ENCODE measurements at places on chromosomes 12 and 14. TPM values are rescaled to one million over a fixed set of nuclear protein-coding genes. Genes with fewer than 3 reads are reported as not detected.

The KCNMB4 gene
- total RNA-seq: 2.0 TPM

The PPP2R3C gene
- total RNA-seq: 36.6 TPM

The SIX4 gene
- 6.0 TPM for total RNA-seq

The NUBPL gene
- 15.9 TPM for total RNA-seq

The ASCL1 gene
- not detected for total RNA-seq

The P2RX2 gene
- not detected for total RNA-seq

The PTPRB gene
- total RNA-seq: 53.2 TPM

The CELA1 gene
- not detected for total RNA-seq

The SERPINA9 gene
- not detected for total RNA-seq

The B4GALNT1 gene
- total RNA-seq: 5.9 TPM

The LTB4R2 gene
- total RNA-seq: 3.7 TPM

The NTN4 gene
- 66.7 TPM for total RNA-seq

GRCh38 chr14:101301011-101301410, 260.3 kb upstream of the DIO3 start:
- H3K4me3 ChIP-seq: no peak overlapping the region
- no peaks in the 10 kb centered on the region for H3K27me3 ChIP-seq
- no peaks in the 10 kb centered on the region for H3K4me1 ChIP-seq
- DNase-seq: no peak
- no peak overlapping the region for H3K27ac ChIP-seq
- no peaks in the 10 kb centered on the region for H3K36me3 ChIP-seq

- H3K36me3 ChIP-seq: no peaks in the 10 kb centered on the region
- H3K4me3 ChIP-seq: no peak overlapping the region
- H3K27me3 ChIP-seq: no peaks in the 10 kb centered on the region
- H3K27ac ChIP-seq: no peak overlapping the region
Measured at GRCh38 chr14:87866116-87866515, 126.9 kb downstream of the GALC start.

GRCh38 chr14:59484639-59485175, 390 bp downstream of the JKAMP start:
- peaks cover 3% of the 10 kb centered on the region for H3K36me3 ChIP-seq
- H3K4me1 ChIP-seq: peaks cover 2% of the 10 kb centered on the region
- H3K4me3 ChIP-seq: peak overlapping the region; percentile 16
- DNase-seq: no peak

DNA sequence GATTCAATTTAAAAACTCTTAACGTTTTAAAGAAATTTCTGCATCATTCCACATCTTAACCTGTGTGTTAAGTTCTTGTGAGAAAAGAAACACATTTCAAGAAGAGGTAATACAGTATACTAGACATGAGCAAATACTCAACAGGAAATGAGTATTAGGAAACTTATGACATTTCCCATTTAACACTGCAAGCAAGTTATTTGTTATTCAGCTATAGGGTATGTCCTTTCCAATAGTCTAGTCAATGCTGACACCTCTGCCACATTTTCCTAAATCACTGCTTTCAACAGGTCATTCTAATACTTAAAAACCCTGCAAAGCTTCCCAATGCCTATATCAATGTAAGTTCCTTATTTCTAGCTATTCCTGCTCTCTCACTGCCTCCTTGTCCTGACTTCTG, 93.1 kb downstream of the DDHD1 start:
- no peak overlapping the region for H3K27ac ChIP-seq
- no peaks in the 10 kb centered on the region for H3K27me3 ChIP-seq
- peaks cover 2% of the 10 kb centered on the region for H3K4me1 ChIP-seq
- DNase-seq: no peak

DNA sequence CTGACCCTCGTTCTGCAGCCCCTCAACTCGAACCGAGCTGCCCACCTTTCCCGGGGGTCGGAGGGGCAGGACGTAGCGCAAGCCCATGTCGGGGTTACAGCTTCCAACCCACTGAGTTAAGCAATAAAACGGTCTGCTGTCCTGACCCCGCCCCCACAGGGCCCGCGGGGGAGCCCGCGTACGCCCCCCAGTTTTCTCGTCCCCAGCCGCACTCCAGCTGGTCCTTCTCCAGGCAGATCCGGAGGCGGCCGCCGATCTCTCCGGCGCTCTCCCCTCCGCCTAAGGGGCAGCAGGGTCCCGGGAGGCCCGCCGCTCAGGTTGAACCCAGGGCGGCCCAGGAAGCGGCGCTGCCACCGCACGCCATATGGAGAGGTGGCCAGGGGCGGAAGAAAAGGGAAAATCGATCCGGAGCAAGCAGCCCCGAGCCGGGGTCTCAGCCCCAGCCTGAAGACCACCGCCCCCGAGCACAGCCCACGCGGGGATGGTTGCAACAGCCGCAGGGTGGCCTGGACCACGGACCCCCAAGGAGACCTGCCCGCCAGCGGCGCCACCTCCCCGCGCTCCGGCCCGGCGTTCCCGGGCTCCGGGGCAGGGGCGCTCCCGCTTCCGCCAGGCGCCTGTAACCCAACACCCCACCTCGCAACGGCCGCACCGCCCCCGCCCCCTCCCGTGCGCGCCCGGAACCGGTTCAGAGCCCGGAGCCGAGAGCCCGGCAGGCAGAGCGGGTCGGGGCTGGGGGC, 760 bp downstream of the ACTN1 start:
- H3K27me3 ChIP-seq: no peaks in the 10 kb centered on the region
- H3K4me3 ChIP-seq: peak overlapping the region; percentile 76
- H3K27ac ChIP-seq: peak overlapping the region; percentile 99
- peak; percentile 88 for DNase-seq
- H3K4me1 ChIP-seq: peaks cover 2% of the 10 kb centered on the region
- no peaks in the 10 kb centered on the region for H3K36me3 ChIP-seq

- no peaks in the 10 kb centered on the region for H3K27me3 ChIP-seq
- no peaks in the 10 kb centered on the region for H3K36me3 ChIP-seq
- H3K4me1 ChIP-seq: no peaks in the 10 kb centered on the region
- H3K27ac ChIP-seq: no peak overlapping the region
- no peak for DNase-seq
- H3K4me3 ChIP-seq: no peak overlapping the region
Measured at GRCh38 chr12:115871714-115872113, 405.8 kb downstream of the MED13L start.

DNA sequence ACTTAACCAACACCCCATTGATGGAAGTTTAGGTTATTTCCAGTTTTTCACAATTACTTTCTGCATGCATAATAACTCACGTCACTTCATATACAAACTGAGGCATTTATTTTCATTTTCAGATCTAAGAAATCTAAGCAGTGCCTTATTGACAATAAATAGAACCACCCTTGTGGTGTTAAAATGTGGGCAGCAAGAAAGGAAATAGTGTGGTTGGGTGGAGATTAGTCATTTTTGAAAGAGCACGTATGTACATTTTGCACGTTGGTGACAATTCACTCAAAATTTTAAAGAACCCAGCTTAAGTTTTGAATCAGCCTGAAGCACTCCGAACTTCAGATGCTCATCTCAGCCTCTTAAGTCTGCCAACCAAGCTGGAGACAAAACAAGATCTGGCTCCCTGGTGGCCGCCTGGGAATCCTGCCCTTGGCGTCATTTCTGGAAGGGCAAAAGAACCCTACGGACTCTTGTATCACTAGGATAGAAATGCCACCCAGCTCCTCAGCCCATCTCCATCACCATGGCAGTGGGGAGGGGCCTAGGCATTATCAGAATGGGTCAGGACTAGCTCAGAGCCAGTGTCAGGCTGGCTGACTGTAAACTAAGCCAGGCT, 89.5 kb upstream of the BCL2L14 start:
- DNase-seq: no peak
- no peak overlapping the region for H3K4me3 ChIP-seq
- H3K27ac ChIP-seq: no peak overlapping the region
- no peaks in the 10 kb centered on the region for H3K27me3 ChIP-seq
- no peaks in the 10 kb centered on the region for H3K4me1 ChIP-seq
- H3K36me3 ChIP-seq: no peaks in the 10 kb centered on the region

DNA sequence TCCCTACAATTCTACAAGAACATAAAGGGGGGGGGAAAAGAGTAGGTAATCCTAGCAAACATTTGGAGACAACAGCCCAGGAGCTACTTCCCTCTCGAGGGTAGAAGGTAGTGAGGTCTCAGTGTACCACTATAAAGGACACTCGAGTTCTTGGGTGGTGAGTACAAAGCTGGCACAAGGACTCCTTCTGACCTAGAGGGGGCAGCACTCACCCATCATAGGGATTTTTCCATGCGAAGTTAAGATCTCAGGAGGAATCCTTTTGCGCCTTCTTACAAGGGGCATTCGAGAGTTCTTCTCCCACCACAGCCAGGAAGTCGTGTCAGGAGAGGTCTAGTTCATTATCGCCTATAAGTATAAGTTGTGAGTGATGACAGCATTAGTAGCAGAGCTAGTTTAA, 200.2 kb upstream of the RBM19 start:
- no peaks in the 10 kb centered on the region for H3K4me1 ChIP-seq
- no peak overlapping the region for H3K27ac ChIP-seq
- no peaks in the 10 kb centered on the region for H3K36me3 ChIP-seq
- H3K4me3 ChIP-seq: no peak overlapping the region
- H3K27me3 ChIP-seq: no peaks in the 10 kb centered on the region
- no peak for DNase-seq

- no peak for DNase-seq
- H3K36me3 ChIP-seq: no peaks in the 10 kb centered on the region
- no peaks in the 10 kb centered on the region for H3K27me3 ChIP-seq
- no peaks in the 10 kb centered on the region for H3K4me1 ChIP-seq
Measured at GRCh38 chr14:80468331-80469122, 257.2 kb upstream of the DIO2 start.

- DNase-seq: peak; percentile 77
- H3K27ac ChIP-seq: peak overlapping the region; percentile 97
- no peaks in the 10 kb centered on the region for H3K4me1 ChIP-seq
- no peaks in the 10 kb centered on the region for H3K27me3 ChIP-seq
Measured at GRCh38 chr12:123445388-123446332, 9.2 kb upstream of the RILPL2 start.

DNA sequence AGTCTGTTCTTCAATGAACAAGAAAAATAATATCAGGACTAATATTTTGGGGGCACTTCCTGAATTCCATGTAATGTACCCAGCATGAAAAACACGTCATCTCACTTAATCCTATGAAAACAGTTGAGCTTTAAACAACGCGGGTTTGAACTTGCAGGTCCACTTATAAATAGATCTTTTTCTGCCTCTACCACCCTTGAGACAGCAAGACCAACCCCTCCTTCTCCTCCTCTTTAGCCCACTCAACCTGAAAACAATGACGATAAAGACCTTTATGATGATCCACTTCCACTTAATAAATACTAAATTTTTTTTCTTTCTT, 203.9 kb upstream of the KRR1 start:
- H3K27me3 ChIP-seq: no peaks in the 10 kb centered on the region
- H3K4me1 ChIP-seq: no peaks in the 10 kb centered on the region
- DNase-seq: no peak

DNA sequence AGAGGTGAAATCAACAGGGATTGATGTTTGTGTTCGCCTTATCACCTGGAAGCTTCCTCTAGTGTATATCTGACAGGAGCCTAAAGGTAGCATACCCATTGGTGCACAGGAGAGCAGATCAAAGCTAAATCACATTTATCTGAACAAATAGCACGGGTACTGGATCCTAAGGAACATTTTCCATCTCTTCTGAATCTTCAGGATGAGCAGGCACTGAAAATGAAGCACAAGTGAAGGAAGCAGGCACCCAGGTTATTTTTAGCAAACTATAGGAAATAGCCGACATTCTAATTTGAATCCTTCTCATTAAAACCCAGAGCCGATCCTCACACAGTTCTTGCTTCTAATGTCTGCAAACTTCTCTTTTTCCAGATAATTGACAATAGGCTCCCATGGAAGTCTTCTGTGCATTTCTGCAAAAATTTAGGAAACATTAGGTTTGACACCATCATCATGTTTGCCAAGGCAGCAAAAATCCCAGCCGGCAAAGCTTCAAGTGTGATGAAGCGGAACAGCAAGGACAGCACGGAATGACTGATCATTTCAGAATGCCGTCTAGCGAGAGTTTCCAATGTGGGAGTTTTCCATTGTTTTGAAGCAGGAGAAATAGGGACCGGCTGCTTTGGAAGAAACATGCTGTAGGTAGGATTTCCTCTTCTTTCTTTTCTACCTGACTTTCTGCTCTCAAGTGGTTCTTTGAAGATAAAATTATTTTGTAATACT, 24.3 kb upstream of the RGS6 start:
- no peaks in the 10 kb centered on the region for H3K27me3 ChIP-seq
- DNase-seq: no peak
- no peak overlapping the region for H3K27ac ChIP-seq
- H3K4me3 ChIP-seq: no peak overlapping the region
- no peaks in the 10 kb centered on the region for H3K36me3 ChIP-seq

- H3K4me1 ChIP-seq: no peaks in the 10 kb centered on the region
- DNase-seq: no peak
- no peak overlapping the region for H3K27ac ChIP-seq
- H3K36me3 ChIP-seq: no peaks in the 10 kb centered on the region
- no peak overlapping the region for H3K4me3 ChIP-seq
Measured at GRCh38 chr12:90631591-90632212, 323.3 kb downstream of the CCER1 start.

GRCh38 chr12:9947674-9948073, 15.5 kb upstream of the CLEC2A start:
- H3K4me3 ChIP-seq: no peak overlapping the region
- no peak overlapping the region for H3K27ac ChIP-seq
- H3K27me3 ChIP-seq: no peaks in the 10 kb centered on the region
- no peaks in the 10 kb centered on the region for H3K36me3 ChIP-seq
- no peak for DNase-seq
- no peaks in the 10 kb centered on the region for H3K4me1 ChIP-seq

GRCh38 chr12:66352899-66353298, 50.6 kb downstream of the HELB start:
- no peak overlapping the region for H3K27ac ChIP-seq
- no peak for DNase-seq
- H3K4me3 ChIP-seq: no peak overlapping the region
- H3K36me3 ChIP-seq: no peaks in the 10 kb centered on the region

DNA sequence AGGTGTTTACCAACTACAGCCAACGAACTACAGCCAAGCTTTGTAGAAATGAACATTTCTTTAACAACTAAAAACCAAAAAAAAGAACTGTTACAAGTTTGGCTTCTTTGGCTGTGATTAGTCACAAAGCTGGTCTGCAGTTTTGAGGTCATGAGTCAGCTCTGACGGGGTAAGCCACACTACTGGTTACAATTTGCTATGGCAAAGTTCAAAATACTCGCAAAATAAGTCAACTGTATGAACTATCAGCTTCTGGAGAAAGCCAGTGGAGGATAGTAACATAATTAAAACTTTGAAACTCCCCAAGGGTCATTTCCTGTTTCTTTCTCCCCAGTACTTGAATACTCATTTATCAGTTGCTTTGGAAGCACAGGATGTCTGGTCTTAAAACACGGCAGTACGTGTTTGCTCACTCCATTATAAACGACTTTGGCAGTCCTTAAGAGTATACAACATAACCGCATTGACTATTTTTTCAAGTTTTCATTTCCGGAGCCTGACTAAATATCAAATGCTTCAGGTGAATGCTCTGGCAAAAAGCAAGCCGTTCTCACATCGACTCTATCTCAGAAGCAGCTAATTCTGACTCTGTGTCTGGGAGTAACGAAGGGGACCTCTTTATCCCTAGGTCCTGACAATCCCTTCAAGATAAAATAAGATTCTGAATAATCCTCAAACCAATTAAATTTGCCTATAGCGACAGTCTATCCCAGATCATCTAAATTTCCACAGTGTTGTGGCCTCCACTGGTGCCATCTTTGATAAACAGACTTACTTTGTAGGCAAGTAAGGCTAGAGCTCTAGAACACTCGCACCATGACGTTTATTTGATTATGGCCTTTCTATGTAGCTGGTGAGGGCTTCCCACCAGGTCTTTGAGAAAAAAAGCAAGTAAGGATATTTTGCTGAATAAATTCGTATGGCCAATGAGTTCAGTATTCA, 10.6 kb downstream of the PHLDA1 start:
- H3K4me1 ChIP-seq: no peaks in the 10 kb centered on the region
- peak; percentile 64 for DNase-seq
- H3K27me3 ChIP-seq: no peaks in the 10 kb centered on the region
- no peak overlapping the region for H3K27ac ChIP-seq

GRCh38 chr12:64082116-64082515, 140.0 kb downstream of the KICS2 start:
- no peak for DNase-seq
- no peak overlapping the region for H3K27ac ChIP-seq
- no peak overlapping the region for H3K4me3 ChIP-seq
- H3K36me3 ChIP-seq: no peaks in the 10 kb centered on the region

Measured in aorta (tissue), 5 donors.